ENCODE measurements at places on chromosomes 5 and 9.

DNA sequence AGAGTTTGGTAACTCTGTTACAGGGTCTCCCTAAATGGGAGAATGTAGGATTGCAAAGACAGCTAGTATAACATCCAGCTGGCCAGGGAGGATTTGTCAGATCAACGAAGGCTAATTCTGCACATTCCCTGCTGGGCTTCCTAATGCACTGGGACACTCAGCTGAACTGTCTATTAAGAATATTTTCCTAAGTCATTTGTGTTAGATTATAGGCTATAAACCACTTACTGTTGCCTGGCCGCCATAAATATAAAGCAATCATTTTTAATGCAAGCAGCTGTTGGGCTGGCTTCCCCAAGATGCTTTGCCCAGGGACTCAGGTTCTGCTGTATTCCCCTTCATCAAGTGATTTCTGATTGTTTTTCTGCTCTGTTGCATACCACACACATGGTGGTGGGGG, 35.3 kb upstream of the SLIT3 start:
- no peak for DNase-seq

DNA sequence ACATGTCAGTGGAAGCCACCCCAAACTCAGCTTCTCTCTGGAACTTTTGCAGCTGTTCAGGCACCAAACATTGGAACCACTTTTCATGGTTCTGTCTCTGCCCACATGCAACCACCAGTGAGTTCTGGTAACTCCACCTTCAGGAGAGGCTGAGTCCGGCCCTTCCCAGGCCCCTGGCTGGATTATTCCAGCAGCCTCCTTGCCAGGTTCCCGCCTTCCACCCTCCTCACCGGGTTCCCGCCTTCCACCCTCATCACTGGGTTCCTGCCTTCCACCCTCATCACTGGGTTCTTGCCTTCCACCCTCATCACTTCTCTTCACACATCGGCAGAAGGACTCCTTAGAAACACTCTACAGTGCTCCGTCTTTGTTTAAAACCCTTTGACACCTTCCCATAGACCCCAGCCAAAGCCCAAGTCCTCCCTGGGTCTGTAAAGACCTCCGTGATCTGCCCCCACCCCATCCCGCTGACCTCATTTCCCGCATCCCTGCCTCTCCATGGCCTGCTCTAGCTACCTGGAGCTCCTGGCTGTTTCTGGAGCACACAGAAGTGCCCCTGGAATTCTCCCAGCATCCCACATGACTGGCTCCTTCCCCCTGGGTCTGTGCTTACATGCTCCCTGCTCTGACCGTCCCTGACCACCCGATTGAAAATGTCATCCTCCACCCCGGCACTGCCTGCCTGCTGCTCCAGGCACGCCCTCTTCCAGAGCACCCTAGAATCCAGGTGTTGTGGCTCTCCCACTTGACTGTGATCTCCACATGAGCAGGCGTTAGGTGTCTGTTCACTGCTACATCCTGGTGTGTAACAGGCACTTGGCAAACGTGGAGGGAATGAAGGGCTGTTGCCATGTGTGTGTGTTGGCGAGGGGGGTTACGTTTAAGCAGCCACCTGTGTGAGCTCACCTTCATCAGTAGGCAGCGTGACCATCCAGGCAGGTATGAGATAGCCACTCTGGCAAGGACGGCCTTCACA, 17.7 kb downstream of the ROPN1L start:
- no peak for DNase-seq

GRCh38 chr9:79673614-79674013, 101.8 kb downstream of the TLE4 start:
- DNase-seq: no peak

GRCh38 chr5:145902421-145902820, 29.6 kb upstream of the GRXCR2 start:
- no peak for DNase-seq

DNA sequence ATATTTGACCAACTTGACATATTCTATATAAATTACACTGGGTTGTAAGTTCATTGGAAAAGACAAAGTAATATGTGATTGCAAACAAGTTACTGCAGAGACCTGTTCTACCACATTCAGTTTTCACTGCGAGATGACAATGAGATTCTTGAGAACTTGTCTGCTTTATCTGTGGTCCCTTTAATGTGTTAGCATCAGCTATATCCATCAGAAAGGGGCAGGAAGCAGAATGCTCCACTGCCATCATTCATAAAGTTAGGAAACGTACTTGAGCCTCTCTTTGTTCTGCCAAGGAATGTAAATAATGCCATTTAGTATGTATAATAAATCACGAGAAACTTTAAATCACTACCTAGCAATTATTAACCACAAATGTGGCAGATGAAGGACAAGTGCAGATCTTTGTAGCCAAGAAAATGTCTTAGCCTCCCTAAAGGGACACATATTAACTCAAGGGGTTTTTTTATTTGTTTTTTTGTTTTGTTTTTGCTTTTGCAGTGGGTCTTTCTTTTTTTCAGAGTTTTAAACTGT, 59.4 kb downstream of the GIN1 start:
- DNase-seq: no peak

- no peak for DNase-seq
Measured at GRCh38 chr5:180127682-180128670, 56.4 kb upstream of the RNF130 start.

DNA sequence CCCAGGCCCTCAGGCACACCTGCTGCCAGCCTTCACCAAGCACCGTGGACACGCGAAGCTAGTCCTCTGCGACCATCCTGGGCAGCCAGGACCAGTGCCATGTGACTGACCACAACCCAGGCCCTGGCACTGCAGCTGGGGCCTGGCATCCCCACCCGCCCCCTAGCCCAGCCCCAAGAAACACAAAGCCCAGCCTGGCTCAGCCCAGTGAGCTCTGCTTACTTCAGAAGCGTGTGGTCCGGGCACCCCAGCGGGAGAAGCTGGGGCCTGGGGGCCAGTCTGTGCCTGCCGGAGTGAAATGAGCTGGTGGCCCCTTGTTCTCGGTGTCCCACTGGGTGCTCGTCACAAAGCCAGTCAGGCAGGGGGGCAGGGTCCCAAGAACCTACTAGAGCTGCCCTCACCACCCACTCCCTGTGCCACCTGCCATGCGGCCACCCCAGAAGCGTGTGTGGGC, 87.9 kb downstream of the KCNT1 start:
- no peak for DNase-seq

GRCh38 chr5:180156141-180156540, 52.9 kb downstream of the RASGEF1C start:
- no peak for DNase-seq

GRCh38 chr5:119191944-119192343, 121.1 kb downstream of the DMXL1 start:
- no peak for DNase-seq

- DNase-seq: no peak
Measured at GRCh38 chr5:154627698-154628678, 127.2 kb upstream of the LARP1 start.

DNA sequence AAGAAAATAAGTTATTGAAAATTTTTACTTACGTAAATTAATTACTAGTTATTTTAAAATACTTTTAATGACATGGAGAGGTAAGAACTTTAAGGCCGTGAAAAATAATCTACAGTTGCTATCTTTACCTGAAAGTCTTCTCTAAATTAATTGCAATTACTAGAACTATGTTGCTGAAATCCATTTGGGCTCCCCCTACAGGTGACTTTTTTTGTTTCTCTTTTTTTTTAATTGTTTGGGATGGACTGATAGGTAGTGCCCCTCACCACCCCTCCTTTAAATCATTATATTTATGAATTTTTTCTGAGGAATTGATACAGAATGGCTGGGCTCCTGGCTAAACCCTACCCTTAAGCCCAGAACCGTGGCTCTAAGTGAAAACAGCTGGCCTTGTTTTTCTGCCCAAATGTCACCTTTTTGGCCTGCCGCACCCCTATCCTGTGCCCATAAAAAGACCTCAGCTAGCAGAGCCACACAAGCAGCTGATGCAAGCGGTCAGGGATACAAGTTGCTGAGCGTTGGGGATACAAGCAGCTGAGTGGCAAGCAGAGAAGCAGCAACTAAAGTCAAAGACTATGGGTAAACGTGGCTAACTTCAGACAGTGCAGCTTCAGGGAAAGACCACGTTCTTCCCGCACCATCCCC, 315.2 kb upstream of the ACO1 start:
- DNase-seq: no peak

- DNase-seq: no peak
Measured at GRCh38 chr9:115240676-115241075, 122.7 kb upstream of the TNC start.

DNA sequence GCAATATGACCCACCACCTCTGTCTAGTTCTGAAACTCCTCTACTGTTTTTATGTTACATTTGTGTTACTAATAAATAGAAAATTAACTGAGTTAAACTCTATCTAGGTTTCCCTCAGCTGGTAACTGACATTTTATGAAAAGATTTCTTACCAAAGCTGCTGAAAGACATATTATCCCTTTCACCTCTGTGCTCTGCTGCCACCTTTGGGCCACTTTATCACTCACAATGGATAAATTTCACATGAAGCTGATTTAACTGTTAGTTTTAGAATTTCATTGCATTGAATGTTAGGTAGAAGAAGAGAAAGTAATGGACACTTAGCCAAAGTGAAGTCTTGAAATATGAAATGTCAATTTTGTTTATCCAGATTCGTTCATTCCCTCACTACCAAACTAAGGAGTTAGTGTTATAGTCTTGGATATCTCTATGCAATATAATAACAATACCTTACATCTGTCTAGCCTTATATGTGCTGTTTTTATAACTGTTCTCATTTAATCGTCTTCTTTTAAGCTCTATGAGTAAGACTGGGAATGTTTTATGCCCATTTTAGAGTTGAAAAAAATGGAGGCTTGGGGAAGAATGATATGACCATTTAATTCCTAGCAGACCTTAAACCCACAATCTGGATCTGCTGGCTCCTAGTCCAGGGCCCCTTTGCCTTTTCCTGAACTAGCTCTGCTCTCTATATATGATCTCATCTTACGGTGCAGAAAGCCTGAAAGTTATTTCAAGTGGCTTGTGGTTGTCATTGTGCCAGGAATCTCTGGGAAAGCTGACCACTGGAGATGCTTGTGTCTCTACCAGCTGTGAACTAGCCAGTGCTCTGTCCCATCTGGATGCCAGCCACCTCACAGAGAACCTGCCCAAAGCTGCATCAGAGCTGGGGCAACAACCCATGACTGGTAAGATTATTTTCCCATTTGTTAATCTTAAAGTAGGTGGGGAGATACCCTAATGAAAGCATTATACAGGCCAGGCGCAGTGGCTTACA, 97.1 kb downstream of the GOLPH3 start:
- no peak for DNase-seq

- no peak for DNase-seq
Measured at GRCh38 chr9:79583952-79584654, 12.3 kb downstream of the TLE4 start.

GRCh38 chr9:35960039-35960655, 2.2 kb upstream of the OR2S2 start:
- DNase-seq: no peak

DNA sequence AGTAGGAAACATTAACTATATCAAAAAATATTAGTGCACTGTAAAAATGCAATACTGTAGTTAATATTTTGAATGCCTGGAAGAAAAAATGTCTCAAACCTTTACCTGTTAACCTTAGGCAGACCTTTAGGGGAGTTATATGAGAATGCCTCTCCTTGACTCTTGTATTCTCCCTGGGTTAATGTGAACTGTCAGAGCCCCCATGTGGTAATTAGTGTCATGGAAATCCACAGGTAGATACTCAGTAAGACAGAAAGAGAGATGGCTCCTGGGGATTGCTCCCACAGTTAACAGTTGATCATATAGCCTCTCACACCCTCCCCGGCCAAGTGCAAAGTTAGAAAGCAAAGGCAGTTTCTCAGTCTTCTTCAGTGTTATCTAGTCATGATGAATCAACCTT, 742.8 kb downstream of the NR2F1-AS1 start:
- DNase-seq: no peak

DNA sequence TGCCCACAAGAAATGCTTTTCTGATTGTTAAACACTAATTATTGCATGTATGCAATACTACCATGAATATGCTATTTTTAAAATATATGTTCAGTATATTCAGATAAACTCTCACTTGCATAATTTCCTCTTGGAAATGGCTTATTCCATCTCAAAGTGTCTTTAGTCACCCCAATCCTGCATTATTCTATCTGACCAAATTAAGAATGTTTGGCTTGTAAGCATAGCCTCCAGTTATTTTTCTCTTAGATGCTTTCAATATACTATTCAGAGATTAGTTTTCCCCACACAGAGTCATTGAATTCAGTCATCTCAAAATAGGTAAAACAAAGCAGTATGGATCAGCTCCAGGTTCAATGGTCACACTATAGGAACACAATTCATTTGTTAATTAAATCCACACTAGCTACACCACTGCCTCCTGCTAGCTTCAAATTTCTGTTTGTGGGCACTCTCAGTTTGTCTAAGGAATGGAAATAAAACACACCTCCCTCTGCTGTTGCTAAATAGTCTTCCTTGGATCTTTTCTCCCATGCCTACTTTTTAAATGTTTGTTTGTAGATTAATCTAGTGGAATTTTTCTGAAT, 134.6 kb upstream of the TBCA start:
- DNase-seq: no peak

GRCh38 chr5:157598350-157598936, 22.9 kb upstream of the ADAM19 start:
- DNase-seq: no peak

- no peak for DNase-seq
Measured at GRCh38 chr9:5949103-5949699, 58.5 kb downstream of the MLANA start.

- DNase-seq: no peak
Measured at GRCh38 chr9:77705636-77706035, 57.5 kb upstream of the GNA14 start.

- DNase-seq: no peak
Measured at GRCh38 chr5:102974177-102974576, 145.8 kb downstream of the GIN1 start.

- no peak for DNase-seq
Measured at GRCh38 chr5:57155033-57155432, 18.8 kb upstream of the GPBP1 start.

DNA sequence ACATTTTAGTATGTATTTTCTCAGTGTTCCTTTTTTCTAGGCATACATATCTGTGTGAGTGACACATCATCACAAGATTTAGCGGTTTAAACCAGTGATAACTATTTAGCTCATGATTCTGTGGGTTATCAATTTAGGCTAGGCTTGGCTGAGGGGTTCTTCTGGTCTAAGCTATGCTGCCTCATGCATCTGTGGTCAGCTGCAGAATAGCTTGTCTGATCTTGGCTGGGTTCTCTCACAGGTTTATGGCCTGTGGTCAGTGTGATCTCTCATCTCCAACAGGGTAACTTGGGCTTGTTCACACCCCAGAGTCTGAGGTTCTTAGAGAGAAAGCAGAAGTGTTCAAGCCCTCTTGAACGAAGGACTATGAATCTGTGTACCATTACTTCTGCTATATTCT, 363.3 kb downstream of the KDM4C start:
- DNase-seq: no peak

GRCh38 chr5:4023091-4023752, 427.6 kb downstream of the IRX1 start:
- no peak for DNase-seq
